ENCODE measurements at places on chromosomes 5 and 9.

GRCh38 chr9:115109486-115109885, 8.5 kb downstream of the TNC start:
- no peak for DNase-seq

DNA sequence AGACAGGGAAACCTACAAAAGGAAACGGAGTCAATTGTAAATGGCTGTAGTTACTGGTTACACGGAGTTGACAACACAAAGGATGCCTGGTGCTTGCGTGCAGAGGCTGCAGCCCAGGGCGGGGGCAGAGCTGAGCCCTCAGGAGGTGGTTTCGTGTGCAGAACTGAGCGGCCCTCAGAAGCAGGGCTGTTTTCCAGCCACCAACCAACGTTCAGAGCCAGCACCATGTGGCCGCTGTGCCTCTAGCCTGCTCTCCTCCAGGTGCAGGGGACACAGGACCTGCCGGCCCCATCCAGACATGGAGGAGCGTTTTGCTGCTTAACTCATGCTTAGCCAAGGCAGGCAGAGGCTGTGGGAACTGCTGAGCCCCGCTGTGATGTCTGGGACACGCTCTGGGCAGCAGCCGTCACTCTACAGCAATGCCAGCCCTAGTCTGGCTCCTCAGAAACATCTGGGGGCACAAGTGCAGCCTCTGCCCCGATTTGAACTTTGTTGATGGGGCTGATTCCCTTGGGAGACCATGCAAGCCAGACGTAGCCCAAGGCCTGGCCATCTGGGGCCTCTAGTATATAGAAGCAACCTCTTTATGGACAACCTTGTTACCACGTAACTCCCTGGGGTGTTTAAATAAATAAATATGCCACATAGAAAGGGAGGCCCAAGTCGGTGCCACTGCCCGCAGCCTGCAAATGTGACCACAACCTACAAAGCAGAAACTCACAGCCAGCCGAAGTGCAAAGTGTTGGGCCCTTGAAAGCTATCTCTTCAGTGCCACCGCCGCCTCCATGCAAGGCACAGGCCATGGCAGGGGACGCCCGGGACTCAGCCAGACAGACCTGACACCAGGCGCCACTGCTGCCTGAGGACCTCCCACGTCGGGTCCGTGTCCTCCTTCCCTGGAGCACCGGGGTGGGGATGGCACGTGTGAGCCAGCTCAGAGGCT, 42.1 kb downstream of the NKD2 start:
- DNase-seq: no peak

DNA sequence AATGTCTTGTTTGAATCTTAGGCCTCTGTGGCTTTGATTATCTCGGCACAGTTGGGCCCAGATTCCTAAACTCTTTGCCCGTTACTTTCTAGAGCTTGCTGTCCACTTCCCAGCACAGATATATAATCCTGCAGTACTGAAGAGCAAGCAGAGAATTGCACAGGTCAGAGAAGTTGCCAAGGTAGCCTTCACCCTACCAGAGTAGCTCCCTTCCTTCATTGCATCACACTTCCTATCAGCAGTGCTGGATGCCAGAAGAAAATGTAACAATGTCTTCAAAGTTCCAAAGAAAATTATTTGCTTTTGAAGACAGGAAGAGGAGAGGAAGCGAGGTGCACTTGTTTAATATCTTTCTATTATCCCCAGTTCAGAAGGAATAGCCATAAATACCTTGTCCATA, 38.1 kb upstream of the SPATA31D4 start:
- DNase-seq: no peak

- no peak for DNase-seq
These were observed 59.1 kb upstream of the ALDH1A1 start for GRCh38 chr9:73011956-73012355.

- DNase-seq: no peak
These were observed 37.3 kb downstream of the SLIT3 start for GRCh38 chr5:169263591-169263990.

GRCh38 chr5:135211791-135212190, 177.8 kb upstream of the PITX1 start:
- no peak for DNase-seq

- DNase-seq: no peak
These were observed 390.0 kb downstream of the ENC1 start for GRCh38 chr5:74250304-74251102.

- DNase-seq: no peak
These were observed 130.7 kb downstream of the ADAMTS12 start for GRCh38 chr5:33761139-33761538.

DNA sequence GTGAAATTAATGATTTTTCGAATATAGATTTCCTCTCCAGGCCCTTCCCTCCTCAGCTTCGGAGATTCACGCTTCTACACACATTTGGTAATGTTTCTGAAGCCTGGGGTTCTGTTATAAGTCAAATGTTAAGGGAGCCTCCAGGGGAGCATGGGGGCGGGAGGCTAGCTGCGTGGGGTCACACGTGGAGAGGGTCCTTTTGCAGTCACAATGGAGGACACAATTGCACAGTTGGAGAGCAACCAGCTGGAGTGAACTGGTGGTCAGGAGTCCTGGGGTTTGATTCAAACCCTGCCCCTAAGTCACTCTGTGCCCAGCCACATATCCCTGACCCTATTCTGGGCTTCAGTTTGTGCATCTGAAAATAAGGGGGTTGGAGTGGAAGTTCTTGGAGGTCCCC, 481.4 kb downstream of the CDK5RAP2 start:
- DNase-seq: no peak

DNA sequence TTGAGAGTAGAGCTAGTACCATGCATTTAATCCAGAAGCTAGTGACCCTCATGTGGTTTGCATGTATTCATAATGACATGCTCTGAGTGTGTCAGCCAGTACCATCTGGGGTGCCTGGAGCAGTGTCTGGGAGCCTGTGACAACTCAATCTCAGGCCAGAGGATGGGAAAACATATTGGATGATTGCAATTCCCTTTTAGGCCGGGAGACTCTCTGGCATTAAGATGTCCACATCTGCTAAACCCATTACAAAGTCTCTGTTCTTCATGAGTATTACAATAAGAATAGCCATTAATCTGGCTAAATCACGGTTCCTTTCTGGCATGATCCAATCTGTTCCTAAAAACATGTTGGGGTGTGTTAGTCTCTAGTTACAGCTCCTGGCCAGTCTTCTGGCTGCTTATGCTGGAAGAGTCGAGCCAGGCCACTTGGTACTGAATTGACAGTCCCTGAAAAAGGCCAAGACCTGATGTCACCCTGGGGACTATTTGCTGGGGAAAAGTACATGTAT, 475.7 kb downstream of the ENC1 start:
- no peak for DNase-seq

- DNase-seq: no peak
These were observed 704 bp upstream of the IL33 start for GRCh38 chr9:6214903-6215302.

DNA sequence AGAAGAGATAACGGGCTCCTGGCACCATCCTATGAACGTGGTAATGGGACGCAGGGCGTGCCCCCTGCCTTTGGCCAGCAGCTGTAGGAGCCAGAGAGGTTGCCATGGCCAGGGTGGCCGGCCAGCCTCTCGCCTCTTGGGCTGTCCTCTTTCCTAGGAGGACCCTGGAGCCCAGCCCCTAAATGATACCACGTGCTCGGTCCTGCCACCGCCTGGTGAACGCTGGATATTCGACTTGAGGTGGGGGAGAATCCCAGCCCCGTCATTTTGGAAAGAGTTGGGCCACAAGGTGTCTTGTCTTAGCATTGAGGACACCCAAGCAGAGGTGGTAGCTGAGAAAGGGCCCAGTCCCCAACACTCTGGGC, 391 bp upstream of the NRG2 start:
- DNase-seq: no peak

DNA sequence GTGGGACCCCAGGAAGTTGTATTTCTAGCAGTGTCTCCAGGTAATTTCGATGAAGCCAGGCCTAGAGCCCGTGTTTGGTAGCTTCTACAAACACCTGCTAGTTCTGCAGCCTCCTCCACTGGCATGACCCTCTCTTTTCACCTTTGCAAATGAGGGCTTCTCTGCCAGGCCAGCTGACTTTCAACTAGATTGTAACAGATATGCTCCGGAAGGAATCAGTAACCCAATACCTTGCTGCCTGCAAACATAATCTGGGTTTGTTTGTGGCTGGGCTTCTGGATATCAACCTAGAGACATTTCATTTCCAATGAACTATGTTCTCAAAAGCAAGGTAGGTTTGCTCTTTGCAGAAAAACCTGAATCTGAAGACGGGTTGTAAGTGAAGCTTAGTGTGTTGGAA, 354.8 kb downstream of the DMRT2 start:
- DNase-seq: no peak

GRCh38 chr5:136749016-136749415, 383.7 kb upstream of the TRPC7 start:
- DNase-seq: no peak

- DNase-seq: no peak
These were observed 26.1 kb upstream of the RNU6ATAC start for GRCh38 chr9:134190232-134191121.

GRCh38 chr5:160441311-160441781, 19.7 kb downstream of the PTTG1 start:
- peak; percentile 63 for DNase-seq

DNA sequence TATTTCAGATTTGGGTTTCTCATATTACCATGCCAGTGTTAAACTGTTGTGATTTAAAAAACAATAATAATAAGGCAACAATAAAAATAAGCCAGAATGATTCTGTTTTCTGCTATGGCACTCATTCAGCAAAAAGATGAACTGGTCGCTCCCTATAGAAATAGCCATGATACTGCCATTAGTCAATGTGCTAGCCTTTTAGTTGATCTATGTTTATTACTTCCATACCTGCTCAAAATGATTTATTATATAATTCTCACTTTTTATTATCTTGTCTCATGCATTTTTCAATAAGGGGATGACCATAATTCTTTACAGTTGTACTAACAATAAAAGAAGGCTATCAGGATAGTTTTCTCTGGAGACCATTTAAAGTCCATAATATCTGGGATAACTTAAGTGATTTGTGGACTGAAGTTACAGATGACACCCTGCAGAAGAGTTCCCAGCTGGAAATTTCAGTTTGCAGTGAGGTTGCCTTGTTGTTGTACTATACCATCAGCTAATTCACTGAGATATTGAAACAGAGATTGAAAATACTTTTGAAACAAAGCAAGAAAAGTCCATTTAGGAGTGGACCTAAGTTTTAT, 334.3 kb downstream of the GABRB2 start:
- no peak for DNase-seq

- no peak for DNase-seq
These were observed 277.8 kb downstream of the RAB3C start for GRCh38 chr5:58860680-58861079.

- DNase-seq: no peak
These were observed 998.4 kb upstream of the CTNND2 start for GRCh38 chr5:12902611-12903010.

- no peak for DNase-seq
These were observed 789.9 kb upstream of the C9orf72 start for GRCh38 chr9:28363151-28363562.

GRCh38 chr9:136293476-136294077, 10.3 kb downstream of the CCDC187 start:
- DNase-seq: no peak

Data from activated CD4-positive, alpha-beta T cell treated with anti-CD3 and anti-CD28 coated beads, Interleukin-2, amount 10 ng/mL, durations not matched to agents 24 days and 14 days (primary cell).